Stimulated activated CD8-positive, alpha-beta memory T cell treated with anti-CD3 and anti-CD28 coated beads, Interleukin-7, amount 100 ng/mL, for 1 hour (primary cell): ENCODE measurements at places on chromosomes 7 and 10.
A peak's percentile ranks its signal among the peaks of the same experiment; 100 is the strongest.

DNA sequence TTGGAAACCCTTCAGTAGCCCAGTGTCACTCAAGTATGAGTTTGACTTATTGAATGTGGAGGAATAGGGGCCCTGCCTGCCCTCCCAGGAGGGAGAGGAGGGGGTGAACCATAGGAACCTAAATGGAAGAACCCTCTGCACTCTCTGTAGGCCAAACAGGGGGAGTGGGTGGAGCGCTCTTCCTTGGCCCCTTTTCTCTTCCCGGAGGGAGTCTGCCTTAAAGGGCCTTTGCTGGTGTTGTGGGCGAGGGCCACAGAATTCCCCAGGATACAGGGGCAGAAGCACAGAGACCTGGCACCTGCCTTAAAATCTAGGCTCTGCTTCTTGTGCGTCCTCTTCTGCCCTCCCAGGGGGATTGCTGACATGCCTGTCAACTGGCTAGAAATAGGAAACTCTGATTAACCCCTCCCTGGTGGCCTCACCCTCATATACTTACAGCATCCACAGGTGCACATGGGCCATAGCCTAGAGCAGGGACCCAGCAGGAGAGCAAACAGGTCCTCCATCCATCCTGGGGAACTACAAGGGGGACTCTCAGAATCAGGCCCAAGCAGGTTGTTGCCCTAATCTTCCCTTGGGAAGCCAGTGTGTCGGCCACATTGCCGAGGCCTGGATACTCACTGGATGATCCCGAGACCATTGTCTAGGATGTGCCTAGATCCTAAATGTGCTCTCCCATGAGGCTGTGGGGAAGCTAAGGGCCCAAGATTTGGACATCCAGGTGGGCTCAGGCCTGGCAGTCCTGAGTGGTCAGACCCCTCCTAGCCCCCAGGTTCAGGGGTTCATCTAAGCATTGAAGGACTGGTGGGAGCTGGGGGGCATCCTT is 3.4 kb downstream of the TRIM8 start:
- no peak for DNase-seq

DNA sequence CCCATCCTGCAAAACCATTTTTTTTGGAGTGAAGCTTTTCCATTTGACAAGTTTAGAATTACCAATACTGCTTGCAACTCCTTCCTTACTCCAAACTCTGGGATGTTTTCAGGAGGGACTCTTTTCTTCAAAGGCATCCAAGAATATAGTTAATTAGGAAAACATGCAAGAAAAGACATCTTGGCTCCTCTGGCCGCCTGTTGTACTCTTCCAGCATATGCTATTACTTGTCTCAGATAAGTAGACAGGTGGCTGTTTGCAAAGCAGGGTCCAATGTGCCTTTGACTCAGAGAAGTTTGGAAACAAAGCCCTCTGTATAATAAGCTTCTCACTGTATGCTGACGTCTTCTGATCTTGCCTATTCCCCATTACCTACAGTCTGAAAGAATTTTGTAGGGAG is 746.5 kb downstream of the AUTS2 start:
- DNase-seq = no peak

- no peak for DNase-seq
Measured at GRCh38 chr10:115503546-115503945, 410.4 kb downstream of the ATRNL1 start.

- no peak for DNase-seq
Measured at GRCh38 chr7:28643188-28643569, 230.9 kb downstream of the CREB5 start.

DNA sequence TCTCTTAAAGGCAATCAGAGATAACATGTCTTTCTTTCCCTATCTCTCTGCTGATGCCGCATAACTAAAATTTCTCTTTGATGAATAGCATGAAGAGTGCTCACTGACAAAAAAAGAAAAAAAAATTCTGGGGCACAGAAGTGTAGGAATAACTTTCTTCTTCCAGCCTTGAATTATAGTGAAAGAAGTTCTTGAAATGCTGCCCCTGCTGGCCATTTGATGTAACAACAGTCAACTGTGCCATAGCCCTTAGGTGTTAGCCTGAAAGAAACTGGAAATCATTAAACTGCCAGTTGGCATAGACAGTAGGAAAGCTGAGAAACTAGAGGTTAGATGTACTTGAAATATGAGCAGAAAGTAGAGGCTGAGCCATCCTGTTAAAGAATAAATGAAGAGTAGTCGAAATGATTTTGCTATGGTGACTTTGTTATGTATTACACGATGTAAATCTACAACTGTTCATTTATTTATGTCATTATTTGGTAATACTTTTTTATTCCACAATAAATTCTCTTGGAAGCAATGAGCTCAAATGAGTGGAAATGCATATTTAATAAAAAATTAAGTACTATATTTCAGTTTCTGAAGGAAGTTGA is 48.3 kb upstream of the FAM171A1 start:
- peak; percentile 8 for DNase-seq

GRCh38 chr7:52786174-52786573 is 249.3 kb upstream of the POM121L12 start:
- DNase-seq = no peak

DNA sequence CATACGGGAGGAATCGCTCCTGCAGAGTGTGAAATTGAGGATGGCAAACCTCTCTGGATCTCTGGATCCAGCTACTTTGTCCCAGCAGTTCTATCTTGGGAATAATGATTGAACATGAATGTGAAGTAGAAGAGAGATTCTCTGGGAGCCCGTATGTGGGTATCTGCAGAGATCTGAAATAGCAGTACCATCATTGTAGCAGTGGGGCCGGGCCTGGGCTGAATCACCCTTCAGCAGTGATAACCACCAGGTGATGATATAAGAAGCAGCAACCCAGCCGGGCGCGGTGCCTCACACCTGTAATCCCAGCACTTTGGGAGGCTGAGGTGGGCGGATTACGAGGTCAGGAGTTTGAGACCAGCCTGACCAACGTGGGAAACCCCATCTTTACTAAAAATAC is 51.9 kb downstream of the SKIDA1 start:
- DNase-seq = no peak

- no peak for DNase-seq
Measured at GRCh38 chr7:107933386-107934013, 42.5 kb downstream of the DLD start.

- no peak for DNase-seq
Measured at GRCh38 chr10:603745-604144, 85.7 kb downstream of the DIP2C start.

- DNase-seq = no peak
Measured at GRCh38 chr10:86354761-86355540, 11.6 kb downstream of the GRID1 start.

- DNase-seq = no peak
Measured at GRCh38 chr10:125153703-125154490, 6.5 kb downstream of the CTBP2 start.

GRCh38 chr10:47425813-47426419 is 41.8 kb upstream of the ZNF488 start:
- no peak for DNase-seq

GRCh38 chr7:121084256-121084655 is 95.7 kb downstream of the CPED1 start:
- no peak for DNase-seq

DNA sequence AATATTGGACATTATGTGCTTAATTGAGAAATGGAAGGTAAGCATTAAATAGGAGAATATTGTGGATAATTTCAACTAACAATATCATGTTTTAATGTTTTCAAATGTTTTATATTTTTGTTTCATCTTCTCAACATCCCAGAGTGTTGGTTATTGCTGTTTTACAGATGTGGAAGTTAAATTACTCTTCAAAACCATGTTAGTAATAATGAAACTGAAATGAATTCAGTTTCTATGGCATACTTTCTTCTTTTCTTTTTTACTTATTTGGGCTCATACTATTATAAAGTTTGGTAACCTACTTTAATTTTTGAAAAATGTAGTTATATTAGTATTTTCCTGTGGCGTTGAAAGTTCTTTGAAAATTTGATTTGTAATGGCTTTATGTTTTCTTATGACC is 4.2 kb downstream of the GLRX3 start:
- DNase-seq = no peak

DNA sequence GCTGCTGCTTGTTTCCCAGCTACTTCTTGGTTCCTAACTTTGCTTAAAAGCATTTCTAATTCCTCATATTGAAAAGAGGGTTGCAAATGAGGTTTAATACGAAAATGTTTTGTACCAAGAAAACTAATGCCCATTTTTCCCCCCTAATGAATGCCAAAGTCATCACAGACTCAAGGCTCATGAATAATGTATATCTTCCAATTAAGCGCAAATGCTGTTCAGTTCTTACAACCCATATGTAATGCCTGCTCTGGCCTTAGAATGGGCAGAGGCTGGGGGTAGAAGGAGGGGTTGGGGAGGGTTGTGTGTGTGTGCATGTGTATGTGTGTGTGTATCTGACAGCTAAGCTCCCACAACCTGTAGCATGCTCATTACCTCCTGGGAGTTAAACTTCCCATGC is 901.7 kb downstream of the KCNMA1 start:
- DNase-seq = no peak

DNA sequence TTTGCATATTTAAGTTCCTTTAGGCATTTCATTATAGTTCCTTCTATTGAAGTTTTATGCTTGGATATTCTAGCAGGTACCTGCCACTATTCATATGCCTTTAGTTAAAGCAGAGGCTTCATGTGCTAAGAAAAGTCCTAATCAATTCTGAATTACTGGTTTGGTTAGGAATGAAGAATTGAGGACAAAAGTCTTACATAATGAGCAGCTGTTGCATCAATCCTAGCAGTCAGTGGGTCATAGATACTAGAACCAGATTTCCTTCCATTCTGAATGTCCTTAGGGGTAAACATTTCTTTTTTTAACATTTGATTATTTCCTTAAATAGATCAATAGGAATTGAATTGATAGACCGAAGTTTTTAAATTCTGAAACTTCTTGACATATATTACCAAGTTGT is 59.2 kb downstream of the CDK13 start:
- DNase-seq = no peak

DNA sequence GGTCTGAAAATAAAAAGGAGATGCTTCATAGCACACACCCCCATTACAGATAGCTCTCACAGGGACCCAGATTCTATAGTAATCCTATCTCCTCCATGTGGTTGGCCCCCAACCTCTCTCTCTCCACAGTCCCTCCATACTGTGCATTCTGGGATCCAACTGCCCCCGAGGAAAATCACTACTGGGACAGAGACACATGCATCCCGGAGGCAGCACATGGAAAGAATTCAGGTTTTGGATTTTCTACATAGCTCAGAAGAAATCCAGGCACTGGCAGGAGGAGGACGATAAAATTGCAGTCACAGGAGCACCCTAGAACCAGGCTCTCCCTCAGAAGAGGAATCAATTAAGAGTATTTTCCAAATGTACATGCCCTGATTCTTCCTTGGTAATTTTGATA is 239.5 kb downstream of the ELMO1 start:
- no peak for DNase-seq

DNA sequence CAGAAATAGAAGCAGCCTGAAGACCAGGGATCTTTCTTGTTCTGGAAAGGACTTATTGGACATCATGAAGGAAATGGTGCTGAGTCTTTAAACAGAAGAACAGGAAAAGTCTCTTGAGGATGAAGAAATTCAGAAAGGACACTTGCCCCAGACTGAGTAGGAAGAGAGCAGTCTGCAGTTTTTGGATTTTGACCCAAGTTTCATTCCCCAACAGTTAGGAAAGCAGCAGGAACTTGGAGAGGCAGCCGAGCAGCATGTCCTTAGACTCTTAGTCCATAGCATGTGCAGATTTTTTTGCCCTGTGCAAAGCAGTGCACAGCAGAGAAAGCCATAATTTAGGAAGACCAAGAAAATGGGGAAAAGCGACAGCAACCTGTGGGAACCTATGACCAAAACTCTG is 927.2 kb upstream of the AUTS2 start:
- DNase-seq = no peak

GRCh38 chr7:128904381-128905197 is 5.9 kb downstream of the KCP start:
- DNase-seq = no peak

DNA sequence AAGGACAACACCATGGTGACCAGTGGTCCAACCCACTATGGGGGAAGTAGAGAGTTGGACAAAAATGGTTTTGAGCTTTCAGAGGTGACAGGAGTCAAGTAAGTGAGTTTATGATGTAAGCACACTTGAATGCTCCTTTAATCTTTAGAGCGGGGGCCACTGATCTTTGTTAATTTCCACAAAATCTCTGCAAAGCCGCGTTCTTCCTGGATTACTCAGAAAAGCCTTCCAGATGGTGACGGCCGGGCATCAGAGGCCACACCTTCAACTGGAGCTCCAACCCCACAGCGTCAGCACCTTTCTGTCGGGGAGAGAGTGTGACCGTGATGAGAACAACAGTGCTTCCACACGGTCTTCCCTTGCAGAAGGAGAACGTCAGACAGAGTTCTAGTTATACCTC is 35.2 kb upstream of the KLF6 start:
- DNase-seq = no peak

DNA sequence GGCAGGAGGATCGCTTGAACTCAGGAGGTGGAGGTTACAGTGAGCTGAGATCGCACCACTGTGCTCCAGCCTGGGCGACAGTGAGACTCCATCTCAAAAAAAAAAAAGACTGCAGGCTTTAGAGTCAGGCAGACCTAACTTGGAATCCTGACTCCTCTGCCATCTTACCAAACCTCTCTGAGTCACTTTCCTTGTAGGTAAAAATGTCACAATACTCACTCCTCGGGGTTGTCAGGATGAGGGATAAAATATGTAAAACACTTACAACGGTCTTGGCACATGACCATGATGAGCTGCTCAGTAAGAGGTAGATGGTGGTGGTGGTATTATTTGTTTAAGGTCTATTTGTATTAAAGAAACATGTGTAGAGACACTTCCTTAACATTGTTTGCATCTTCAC is 154.1 kb upstream of the PDE1C start:
- no peak for DNase-seq

DNA sequence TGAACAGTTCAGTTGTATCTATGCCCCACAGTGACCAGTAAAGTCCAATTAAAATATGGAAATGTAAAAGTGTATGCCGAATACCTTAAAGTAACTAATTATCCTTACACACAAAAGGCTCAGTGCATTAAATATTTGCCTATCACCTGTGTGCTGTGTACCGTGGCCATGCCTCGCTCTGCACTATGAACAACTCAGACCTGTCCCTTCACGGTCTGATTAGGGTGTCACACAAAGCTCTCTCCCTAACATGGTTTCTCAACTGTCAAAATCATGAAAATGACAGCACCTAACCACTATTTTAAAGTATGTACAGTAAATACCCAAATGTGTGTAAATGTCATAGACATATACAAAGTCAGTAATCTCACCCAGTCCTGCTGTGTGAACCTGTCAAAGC is 43.1 kb downstream of the STK17A start:
- DNase-seq = no peak

DNA sequence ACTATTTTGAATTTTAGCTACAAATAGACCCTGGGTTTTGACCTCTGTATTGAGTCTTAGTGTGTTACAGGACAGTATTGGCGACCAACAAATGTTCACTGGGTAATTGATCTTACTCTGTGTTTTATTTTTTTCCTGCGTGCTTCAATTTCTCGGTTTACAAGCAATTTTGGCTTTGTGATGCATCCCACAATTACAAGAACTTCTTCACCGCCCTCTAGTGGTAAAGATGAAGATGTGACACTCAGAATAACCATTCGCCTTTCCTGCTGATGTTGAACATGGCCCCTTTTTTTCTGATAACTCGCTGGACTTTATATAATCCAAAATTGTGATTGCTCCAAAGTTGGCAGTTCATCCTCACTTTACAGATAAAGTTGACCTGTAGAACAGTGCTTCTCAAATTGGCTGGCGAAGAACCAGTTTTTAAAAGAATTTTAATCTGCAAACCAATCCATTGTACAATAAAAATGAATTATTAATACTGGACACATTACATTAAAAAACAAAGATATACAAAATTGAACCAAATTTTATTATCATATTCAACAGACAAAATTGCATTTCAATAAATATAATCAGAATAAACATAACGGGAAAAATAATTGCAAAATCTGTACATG is 20.2 kb upstream of the SMC3 start:
- DNase-seq = no peak

GRCh38 chr10:98316661-98317060 is 48.7 kb upstream of the LOXL4 start:
- DNase-seq = no peak
